ENCODE measurements at places on chromosomes 1 and 21.

DNA sequence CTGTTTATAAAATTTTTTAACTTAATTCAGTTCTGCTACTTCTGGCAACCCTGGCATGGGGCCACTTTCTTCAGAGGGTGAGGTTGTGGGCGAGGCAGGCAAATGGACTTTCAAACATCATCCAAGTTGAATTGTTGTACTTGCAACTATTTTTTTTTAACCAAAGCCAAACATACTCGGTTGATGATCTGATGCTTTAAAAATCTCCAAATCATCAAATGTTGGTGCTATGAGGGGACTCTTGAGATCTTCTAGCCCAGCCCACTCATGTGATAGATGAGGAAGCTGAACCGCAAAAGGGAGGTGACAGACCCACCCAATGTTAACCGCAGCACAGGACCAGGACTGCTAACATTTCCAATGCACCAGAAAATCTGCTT lies 6.7 kb downstream of the SLC1A7 start:
- DNase-seq = no peak

- DNase-seq = no peak
Observed at GRCh38 chr1:23103001-23103889, 65.4 kb downstream of the LUZP1 start.

DNA sequence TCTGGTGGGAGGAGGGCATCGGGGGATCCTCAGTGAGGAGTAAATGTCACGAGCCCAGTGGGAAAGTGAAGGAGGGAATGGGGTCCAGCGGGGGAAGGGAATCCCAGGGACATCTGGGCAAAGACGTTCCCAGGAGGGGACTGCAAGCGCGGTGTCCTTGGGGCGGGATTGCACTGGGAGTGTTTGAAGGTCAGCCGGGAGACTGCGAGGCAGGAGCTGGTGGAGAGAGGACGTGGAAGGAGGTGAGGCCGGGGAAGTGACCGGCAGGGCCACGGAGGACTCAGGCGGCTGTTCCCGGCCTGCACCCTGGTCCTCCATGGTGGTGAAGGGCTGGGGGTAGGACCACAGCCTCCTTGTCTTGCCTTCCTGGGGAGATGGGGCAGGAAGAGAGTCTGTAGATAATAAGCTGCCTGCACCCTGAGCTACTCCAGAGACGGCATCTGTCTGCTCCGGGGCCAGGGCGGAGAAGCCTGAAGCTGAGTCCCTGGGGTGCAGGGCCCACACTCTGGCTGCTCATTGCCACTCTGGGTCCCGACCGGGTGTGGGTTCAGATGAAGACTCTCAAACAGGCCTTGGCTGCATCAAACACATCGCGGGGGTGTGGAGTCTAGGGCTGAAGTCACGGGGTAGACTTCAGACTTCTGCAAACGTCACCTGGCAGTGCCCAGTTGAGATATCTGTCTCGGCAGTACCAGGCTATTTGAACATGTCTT lies 264.8 kb downstream of the CAMTA1 start:
- no peak for DNase-seq

- no peak for DNase-seq
Observed at GRCh38 chr1:225565847-225566246, 87.1 kb downstream of the ENAH start.

DNA sequence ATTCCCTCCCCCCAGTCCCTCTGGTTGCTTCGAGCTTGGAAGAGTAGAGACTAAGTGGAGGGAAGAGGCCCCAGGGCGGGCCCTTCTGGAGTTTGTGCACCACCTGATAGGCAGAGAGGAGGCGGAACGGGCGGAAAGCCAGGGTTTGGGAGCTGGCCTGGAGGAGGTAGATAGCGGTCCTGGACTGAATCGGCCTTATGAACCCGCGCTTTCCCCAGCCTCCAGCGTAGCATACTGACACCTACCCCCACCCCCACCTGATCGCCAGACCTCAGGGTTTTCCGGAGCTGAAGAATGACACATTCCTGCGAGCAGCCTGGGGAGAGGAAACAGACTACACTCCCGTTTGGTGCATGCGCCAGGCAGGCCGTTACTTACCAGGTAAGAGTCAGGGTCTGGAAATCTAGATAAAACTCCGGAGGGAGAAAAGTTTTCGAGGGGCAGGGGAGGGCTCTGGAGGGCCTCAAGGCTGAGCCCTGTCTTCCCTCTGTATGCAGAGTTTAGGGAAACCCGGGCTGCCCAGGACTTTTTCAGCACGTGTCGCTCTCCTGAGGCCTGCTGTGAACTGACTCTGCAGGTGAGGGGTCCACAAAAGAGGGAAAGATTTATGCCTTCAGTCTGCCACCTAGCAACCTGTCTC lies 705 bp downstream of the UROD start:
- DNase-seq = peak; percentile 43

DNA sequence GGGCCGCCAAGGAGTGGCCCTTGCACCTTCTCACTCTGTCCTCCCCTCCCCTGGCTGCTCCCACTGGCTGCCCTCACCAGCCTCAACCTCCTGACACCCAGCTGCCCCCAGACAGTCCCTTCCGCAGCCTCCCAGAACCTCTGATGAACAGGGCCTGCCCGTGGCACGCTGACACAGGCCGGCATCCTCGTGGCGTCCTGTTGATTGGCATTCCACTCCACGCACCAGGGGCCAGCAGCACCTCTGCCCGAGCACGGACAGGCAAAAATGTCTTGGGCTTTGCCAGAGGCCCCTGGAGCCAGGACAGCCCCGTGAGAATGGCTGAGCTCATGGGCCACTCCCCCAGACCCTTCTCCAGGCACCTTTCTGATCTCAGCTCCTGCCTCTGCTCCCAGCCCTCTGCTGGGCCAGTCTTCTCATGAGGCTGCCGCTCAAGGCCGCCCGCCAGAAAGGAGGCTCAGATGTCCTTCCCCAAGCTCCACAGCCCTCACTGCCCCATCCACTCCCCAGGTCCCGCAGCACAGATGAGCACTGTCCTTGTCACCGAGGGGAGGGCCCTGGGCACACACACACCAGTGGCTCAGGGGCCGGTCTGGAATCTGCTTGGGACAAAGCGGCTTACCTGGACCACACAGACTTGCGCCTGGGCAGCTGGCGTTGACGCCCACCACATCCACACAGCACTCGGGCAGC lies 15.8 kb upstream of the RNF223 start:
- DNase-seq = no peak

- no peak for DNase-seq
Observed at GRCh38 chr1:154521695-154522094, 19.5 kb upstream of the SHE start.

- DNase-seq = no peak
Observed at GRCh38 chr1:117628343-117628742, 22.5 kb downstream of the TENT5C start.

- DNase-seq = no peak
Observed at GRCh38 chr1:14148526-14148925, 448.5 kb downstream of the PRDM2 start.

DNA sequence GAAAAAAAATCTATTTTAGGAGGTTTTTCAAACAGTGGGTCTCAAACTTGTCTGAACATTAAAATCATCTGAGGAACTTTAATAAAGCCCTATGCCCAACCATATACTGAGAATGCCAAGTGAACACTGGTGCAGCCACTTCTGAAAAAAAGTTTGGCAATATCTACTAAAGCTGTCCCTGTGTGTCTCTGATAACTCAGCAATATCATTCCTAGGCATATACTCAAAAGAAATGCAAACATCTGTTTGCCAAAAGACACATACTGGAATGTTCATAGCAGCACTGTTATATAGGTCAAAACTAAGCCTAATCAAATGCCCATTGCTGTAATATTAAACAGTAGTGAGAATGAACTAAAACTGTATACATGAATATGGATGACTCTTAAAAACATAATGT lies 74.2 kb upstream of the RGS4 start:
- no peak for DNase-seq

DNA sequence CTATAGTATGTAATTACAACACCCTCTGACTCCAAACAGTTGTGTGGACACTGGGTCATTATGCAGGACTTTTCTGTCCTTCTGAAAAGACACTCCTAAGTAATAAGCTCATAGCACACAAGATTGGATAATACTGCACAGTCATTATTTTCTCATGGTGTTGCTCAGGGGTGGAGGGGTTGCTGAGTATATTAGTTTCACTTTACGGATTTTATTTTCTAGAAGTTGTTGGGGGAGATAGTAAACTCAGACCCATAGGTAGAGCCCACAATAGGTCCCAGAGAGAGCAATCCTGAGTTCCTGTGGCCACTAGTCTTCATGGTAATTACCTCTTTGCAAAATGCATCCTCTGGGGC lies 53.4 kb downstream of the DUSP10 start:
- no peak for DNase-seq

GRCh38 chr1:236980673-236981072 lies 23.6 kb downstream of the MT1HL1 start:
- DNase-seq = no peak

- no peak for DNase-seq
Observed at GRCh38 chr1:221440658-221441057, 301.2 kb downstream of the DUSP10 start.

DNA sequence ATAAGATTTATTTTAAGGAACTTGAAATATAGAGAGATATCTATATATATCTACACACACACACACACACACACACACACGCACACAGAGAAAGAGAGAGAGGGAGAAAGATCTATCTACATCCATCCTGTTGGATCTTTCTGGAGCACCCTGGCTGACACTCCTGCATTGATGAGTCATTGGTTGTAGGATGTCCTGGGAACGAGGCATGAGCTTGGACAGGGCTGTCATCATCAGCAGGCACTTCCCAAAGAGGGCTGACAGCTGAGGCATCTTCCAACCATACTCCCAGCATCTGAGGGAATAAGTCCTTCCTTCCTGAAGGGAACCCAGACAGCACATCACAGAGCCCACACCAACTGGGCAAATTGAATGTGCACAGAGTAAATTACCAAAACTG lies 99.1 kb upstream of the ERG start:
- no peak for DNase-seq

DNA sequence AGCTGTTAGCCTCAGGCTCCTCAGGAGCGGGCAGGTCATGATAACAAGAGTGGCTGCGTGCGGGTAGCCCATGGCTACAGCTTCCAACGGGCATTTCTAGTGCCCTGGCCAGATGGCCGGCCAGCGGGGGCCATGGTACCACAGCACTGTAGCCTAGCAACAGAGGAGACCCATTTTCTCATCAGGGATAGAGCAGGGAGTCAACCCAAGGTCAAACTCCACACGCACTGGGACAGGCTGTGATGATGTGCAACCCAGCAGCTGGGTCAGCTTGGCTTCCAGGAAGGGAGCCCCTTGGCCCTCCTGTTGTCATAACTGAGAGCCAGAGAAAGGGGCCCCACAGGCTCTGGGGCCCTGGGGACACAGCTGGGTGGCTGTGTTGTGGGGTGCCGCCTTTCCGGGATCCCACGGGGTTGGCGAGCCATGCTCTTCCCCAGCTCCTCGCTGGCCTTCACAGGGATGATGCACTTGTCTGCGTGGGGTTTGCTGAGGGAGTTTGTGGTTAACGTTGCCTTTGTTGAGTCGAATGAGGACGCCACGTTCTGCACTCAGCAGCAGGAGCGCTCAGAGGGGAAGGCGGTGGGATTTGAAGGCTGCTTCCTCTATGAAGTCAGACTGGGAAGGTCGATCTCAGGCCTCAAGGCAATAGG lies 46.3 kb downstream of the COL18A1 start:
- no peak for DNase-seq

- DNase-seq = peak; percentile 36
Observed at GRCh38 chr1:115052454-115053083, 22.9 kb downstream of the TSHB start.

DNA sequence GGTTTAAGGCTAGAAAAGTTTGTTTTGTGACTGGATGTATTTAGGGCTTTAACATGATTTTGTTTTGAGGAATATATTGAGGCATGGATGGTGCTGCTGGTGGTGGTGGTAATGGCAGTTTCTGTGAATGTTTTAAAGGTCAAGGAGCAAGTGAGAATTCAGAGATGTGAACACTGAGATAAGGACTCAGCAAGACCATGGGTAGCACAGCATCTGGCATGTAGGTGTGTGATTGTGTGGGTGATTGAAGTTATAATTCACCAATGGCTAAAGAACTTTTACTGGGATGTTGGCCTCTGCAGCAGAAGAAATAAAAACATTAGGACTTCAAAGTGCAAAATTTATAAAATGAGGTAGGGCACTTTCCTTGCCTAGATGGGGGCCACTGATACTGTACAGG lies 65.9 kb downstream of the MACF1 start:
- no peak for DNase-seq

DNA sequence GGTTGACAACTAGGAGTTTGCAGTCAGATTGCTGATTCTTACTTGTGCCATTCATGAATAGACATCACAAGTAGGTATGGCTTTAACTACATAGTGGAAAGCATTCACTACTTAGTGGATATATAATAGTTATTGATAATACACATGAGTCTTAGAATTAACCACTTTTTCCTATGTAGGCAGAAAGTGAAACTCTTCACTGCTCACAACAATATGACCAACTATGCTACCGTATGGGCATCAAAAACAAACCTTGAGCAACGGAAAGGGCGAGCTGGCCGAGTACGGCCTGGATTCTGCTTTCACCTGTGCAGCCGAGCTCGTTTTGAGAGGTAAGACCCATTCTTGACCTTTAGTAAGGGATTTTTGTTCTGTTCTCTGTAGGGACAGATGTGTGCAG lies 38.7 kb downstream of the DHX9 start:
- DNase-seq = no peak

GRCh38 chr1:100622037-100622436 lies 84.1 kb downstream of the GPR88 start:
- DNase-seq = no peak

Data from stimulated activated CD4-positive, alpha-beta T cell treated with anti-CD3 and anti-CD28 coated beads, Interleukin-12 subunit alpha, Interleukin-12 subunit beta, amount 100 ng/mL, for 4 hours (primary cell).